ENCODE measurements at places on chromosomes 12 and 14. TPM values are rescaled to one million over a fixed set of nuclear protein-coding genes. Genes with fewer than 3 reads are reported as not detected.

GRCh38 chr14:64604881-64605280 is 55.1 kb downstream of the PPP1R36 start:
- no peak for DNase-seq

- DNase-seq, result no peak
Measured at GRCh38 chr14:86310148-86310547, 780.2 kb downstream of the FLRT2 start.

DNA sequence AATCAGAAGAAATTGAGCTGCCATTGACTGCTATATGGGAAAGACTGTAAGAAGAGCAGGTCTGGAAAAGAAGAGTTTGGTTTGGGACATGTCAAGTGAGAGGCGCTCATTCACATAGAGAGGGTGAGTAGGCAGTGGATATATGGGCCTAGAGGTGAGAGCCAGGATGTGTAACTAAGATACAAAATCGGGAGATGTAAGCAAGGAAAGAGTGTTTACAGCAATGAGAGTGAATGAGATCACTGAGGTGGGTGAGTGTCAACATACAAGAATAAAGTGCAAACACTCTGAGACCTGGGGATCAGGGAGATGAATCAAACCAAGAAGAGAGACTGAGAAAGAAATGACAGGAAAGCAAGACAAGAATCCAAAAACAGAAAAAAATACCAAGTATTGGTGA is 58.0 kb upstream of the RTRAF start:
- DNase-seq, result no peak

- no peak for DNase-seq
Measured at GRCh38 chr14:96150214-96150613, 54.4 kb upstream of the BDKRB2 start.

- DNase-seq, result no peak
Measured at GRCh38 chr12:38384816-38385378, 68.3 kb downstream of the ALG10B start.

GRCh38 chr12:48351022-48351708 is 446 bp upstream of the ZNF641 start:
- no peak for DNase-seq

GRCh38 chr12:108821407-108822397 is 35.7 kb downstream of the SSH1 start:
- no peak for DNase-seq

DNA sequence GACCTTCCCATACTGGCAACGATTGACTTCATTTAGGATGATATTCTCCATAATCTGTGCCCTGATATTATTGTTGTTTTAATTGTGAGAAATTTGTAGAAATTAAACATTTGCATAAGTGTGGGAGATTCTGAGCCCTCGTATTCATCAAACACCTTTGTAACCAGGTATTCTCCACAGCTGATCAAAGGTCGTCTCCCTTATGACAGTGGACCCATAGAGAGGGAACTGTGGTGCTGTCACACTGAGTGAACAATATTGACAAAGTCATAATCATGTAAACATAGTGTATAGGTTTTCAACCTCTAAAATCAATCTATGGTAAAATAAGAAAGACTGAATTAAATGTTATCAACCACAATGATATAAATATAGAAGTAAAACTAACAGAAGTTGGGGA is 14.9 kb upstream of the PLEKHG3 start:
- DNase-seq, result no peak

INHBE gene
- 137 TPM for polyA plus RNA-seq

GRCh38 chr12:10725003-10725402 is 1.9 kb upstream of the YBX3 start:
- DNase-seq, result no peak

TMEM19 gene
- 9.5 TPM for polyA plus RNA-seq

GRCh38 chr12:198705-199104 is 15.3 kb downstream of the SLC6A12 start:
- DNase-seq, result no peak

- no peak for DNase-seq
Measured at GRCh38 chr12:28855761-28856310, 293.2 kb upstream of the FAR2 start.

- DNase-seq, result no peak
Measured at GRCh38 chr12:103583008-103583407, 4.1 kb upstream of the STAB2 start.

SERPINA9 gene
- polyA plus RNA-seq, result not detected

DNA sequence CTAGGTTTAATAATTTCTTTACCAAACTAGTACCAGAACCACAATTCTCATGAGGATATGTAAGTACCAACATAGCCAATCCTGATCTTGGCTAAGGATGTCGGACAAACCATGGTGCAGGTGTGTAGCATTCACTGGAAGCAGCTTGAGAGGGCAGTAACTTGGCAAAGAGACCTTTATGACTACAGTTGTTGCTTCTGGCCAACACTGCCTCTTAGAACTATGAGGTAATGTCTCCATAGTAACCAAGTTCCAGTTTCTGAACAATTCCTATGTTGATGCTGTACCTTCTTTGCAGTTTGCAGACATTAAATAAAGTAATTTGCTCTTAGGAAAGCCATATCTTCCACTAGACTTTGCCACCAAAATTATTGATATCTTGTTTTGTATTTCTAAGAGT is at the start of gene LMNTD1:
TSS of gene LMNTD1 (minus strand) at position 186 of the 400 bp plus-strand sequence. CDS start 324 bp downstream, outside the sequence.
- DNase-seq, result no peak

All from liver (tissue), 10 donors.